ENCODE measurements at places on chromosomes 6 and 20.

- DNase-seq, result no peak
Observed at GRCh38 chr6:82988930-82989351, 76.7 kb downstream of the UBE3D start.

GRCh38 chr6:33619166-33619840 is 1.8 kb upstream of the ITPR3 start:
- no peak for DNase-seq

GRCh38 chr6:97160280-97160679 is 122.7 kb downstream of the MMS22L start:
- DNase-seq, result no peak

DNA sequence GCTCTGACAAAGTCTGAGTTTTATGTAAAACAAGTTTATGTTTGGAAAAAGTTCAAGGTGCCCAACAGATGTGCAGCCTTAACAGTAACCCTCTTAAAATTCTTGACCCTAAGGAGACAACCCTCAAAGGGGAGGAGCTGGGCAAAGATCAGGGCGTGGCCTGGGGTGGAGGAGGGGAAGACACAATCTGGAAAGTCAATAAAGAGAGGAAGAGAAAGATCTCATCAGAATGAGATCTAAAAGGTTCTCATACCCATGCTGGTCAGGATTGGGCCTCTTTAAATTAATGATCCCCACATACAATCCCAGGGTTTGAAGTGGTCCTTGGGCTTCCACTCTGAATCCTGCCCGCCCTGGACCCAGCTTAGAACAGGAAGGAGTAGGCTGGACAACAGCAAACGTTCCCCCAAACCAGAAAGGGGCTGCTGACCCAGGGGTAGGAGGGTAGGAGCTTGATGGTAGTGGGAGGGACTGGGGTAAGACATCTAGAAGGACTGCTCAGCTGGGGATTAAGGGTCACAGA is 33.0 kb downstream of the FOXP4 start:
- DNase-seq, result no peak

DNA sequence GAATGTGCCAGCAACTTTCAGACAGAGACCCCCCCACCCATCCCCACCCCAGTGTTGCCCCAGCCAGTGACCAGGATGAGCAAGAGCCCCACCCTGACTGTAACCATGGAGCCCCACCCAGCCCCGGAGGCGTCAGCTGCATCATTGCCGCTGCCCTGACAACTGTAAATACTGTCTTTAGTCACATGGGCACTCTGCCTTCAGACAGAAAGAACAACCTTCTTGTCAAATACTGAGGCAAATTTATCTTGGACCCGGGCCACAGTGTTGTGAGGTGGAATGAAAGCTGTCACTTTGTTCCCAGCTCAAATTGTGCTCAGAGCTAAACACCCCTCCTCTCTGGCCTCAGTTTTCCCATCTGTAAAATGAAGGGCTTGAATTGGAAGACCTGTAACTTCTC is 23.7 kb downstream of the MOCS3 start:
- peak; percentile 48 for DNase-seq

- DNase-seq, result no peak
Observed at GRCh38 chr6:71496018-71496721, 207.6 kb downstream of the OGFRL1 start.

GRCh38 chr6:113103634-113104361 is 753.3 kb upstream of the MARCKS start:
- DNase-seq, result peak; percentile 21

DNA sequence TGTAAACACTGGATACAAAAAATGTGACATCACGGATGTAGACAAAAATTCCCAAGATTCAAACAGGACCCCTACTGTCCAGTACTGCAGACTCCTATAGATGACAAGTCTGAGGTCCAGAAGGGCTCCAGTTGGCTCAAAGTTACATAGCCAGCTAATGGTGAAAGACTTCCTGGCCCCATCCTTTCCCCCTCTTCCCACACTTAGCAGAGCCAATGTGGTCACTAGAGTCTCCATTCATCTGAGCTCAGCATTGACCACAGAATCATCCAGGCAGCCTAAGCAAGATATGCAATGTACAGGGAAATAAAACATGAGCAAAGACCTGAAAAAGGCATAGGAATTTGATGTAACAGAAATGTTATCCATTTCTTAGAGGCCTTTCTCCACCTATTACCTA is 180.5 kb downstream of the ADAT2 start:
- DNase-seq, result peak; percentile 17

- no peak for DNase-seq
Observed at GRCh38 chr6:57302477-57302876, 15.0 kb upstream of the PRIM2 start.

DNA sequence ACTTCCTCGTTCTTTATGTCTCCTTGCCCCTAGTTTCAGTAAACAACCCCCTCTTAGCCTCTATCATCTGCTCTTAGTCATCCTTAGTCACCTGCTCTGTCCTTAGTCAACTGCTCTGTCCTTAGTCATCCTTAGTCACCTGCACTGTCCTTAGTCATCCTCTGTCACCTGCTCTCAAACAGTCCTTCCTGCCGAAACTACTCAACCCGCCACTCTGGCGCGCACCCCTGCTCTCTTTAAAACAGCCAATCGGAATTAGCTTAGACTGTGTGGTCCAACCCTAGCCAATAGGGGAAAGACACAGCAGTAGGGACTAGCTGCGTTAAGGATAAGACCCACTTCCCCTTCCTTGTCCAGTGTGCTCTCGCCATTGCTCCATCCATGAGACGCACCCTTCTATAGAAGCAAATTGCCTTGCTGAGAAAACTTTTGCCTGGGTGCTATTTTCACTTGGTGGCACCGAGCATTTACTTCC is 73.9 kb downstream of the BACH2 start:
- peak; percentile 86 for DNase-seq

GRCh38 chr6:111997853-111998208 is 56.1 kb upstream of the CCN6 start:
- DNase-seq, result no peak

DNA sequence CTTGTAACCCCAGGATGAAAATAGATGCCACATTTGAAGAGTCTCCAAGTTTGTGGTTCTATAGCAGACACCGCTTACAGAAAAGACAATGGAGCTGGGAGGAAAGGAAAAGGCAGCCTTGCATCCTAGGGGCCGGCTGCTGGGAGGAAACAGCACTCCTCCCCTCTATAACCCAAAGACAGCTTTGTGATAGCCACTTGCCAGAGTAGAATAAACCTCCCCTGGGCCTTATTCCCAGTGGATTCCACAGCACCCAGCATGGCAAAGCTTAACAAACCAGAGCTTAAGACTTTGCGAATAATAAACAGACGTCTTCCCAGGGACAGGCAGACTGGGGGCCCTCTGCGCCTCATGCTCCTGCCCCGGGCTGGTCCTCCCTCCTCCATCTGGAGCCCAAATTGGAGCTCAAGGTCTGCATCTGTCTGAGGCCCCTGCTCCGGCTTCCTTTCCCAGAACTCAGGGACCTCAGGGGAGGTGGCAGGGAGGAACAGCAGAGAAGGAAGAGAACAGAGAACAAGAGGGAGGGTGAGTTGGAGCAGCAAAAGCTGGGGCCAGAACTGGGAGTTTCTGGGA is 8.8 kb upstream of the TAF8 start:
- no peak for DNase-seq

- no peak for DNase-seq
Observed at GRCh38 chr6:115602466-115602865, 458.2 kb downstream of the FRK start.

GRCh38 chr20:18676396-18676795 is 88.5 kb downstream of the DTD1 start:
- no peak for DNase-seq

DNA sequence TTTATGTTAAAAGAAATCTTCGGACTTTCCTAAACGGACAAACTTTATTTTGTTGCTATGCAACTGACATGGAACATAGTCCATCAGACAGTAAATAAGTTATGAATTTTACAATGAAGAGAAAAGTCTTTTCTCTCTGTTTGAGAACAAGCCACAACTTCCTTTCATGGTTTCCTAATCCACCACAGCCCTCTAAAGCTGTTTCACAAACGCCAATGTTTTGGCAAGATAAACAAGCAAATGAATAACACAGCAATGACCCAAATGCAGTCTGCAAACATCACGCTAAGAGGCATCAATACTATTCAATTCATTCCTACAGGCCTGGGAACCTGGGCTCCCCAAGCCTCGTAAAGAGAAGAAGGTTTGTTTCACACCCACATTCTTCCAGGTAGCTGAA is 60.4 kb downstream of the HAO1 start:
- no peak for DNase-seq

DNA sequence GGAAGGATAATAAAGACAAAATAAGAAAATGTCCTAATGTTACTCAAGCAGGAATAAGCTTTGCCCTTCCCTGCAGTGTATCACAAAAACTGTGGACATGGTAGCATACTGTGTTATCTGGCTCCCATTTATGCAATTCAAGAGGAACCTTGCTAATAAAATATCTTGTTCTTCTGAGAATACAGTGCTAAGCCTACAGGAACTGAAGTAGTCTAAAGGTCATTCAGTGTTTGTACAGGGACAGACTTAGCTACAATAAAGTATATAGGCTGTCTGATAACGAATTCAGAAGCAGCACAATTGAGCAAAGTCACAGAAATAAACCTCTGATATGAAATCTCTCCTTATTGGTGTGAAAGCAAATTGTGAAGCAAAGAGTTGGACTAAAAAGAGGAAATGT is 59.6 kb upstream of the SDHAF4 start:
- no peak for DNase-seq

DNA sequence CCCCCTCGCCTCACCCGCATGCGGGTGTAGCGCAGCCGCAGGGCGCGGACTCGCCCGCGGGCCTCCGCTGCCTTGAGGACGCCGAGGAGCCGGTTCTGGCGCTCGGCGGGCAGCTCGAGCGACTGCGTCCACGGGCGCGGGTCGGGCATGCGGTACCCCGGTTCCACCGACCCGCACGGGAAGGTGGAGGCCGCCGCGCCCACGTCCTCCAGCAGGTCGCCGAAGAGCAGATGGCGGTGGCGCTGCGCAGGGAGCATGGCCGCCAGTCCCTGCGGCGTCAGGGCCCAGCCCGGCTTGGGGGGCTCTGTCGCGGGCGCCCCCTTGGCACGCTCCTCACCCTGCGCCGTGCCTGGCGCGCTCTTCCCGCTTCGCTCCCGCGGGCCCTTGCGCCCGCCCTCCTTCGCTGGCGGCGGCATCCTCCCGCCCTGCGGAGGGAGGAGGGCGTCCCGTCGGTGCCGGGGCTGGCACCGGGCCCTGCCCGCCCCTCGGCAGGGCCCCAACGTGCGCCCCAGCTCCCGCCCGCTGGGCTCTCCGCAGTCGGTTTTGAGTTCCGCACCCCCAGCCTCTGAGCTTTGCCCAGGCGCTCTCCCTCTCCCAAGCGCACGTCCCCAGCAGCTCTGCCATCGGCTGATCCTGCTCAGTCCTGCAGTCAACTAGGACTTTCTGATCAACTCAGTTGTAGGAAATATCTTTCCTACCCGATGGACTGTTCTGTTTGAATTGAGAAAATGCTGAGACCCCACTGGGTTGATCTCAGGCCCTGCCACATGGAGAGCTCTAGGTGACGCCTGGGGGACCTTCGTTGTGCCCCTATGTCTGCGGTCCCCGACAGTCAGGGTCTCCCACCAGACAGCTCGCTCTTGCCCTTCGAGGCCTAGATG is at the start of gene LKAAEAR1:
Gene LKAAEAR1, minus strand, starts transcription at position 595 of the 881 bp plus-strand sequence. Its CDS starts 179 bp downstream, at position 416.
- no peak for DNase-seq

DNA sequence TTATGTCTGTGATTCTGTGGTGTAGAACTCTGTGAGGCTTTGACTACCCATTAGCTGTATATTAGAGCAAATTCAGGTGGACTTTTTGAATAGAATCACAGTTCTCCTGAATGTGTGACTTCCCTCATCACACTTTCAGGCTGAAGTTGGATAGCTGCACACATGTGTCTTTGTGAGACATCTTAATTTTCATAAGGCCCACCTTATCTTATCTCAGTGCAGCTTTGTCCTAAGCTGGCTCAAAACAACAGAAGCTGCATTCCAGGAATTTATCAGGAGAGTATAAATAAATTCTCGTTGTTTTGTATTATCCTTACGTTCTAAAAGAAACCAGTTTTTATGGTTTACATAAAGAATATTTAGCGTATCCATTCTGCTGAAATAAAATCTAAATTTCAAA is 26.2 kb upstream of the SLC35D3 start:
- DNase-seq, result no peak

DNA sequence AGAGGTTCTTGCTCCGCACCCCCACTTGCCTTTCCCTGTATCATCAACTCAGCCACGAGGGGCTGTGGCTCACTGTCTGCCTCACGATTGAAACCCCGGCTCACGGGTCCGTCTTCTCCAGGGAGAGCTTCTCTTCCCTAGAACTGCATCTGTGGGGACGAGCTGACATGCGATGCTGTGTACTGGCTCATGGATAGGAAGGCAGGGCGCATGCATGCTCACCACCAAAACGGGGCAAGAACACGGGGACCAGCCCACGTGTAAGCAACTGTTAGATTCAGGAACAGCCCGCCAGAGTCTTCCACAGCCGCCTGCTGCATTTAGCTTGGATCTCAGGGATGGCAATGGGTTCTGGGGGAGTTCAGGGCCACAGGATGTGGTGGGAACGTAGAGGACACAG is 275.9 kb upstream of the CDH4 start:
- no peak for DNase-seq

DNA sequence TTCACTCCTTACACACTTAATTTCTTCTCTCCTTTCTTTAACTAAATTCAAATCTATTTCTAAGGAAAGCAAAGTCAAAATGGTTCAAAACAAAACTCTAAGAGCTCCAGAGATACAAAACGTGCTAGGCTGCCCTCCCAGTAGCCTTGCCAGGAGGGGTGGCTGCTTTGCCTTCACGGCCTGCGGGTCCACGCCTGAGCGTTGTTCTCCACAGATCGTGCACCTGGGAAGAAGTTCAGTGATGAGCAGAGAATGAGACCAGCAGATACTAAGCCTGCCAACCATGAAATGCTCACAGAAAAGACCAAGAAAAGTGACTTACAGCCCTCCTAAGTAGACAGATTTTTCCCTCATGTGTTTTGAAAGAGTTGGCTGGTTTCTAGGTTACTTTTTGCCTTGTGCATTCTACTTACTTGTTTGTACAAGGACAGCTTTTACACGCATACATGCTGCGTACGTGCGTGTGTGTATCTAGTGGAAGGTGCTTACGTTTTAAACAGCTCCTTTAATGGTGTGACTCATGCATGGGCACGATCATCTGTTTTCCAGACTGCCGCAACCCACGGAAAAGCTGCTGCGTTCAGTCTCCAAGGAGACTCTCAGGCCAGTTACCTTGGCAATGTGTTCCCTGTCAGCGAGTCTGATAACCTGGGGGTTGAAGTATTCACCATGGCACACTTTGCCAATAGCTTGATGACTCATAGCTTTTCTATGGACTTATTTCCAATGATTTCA is 32.4 kb upstream of the PBOV1 start:
- peak; percentile 75 for DNase-seq

- DNase-seq, result no peak
Observed at GRCh38 chr6:99434702-99435530, 9.8 kb upstream of the PNISR start.
